Omental fat pad (tissue), 4 donors: ENCODE measurements at places on chromosomes 13 and 19. TPM values are rescaled to one million over a fixed set of nuclear protein-coding genes. Genes with fewer than 3 reads are reported as not detected.

The ZNF791 gene
- total RNA-seq = 12.9 TPM

The C5AR2 gene
- total RNA-seq = 16.9 TPM

The SLC17A7 gene
- 6.3 TPM for total RNA-seq

The MYBPC2 gene
- total RNA-seq = 0.12 TPM

DNA sequence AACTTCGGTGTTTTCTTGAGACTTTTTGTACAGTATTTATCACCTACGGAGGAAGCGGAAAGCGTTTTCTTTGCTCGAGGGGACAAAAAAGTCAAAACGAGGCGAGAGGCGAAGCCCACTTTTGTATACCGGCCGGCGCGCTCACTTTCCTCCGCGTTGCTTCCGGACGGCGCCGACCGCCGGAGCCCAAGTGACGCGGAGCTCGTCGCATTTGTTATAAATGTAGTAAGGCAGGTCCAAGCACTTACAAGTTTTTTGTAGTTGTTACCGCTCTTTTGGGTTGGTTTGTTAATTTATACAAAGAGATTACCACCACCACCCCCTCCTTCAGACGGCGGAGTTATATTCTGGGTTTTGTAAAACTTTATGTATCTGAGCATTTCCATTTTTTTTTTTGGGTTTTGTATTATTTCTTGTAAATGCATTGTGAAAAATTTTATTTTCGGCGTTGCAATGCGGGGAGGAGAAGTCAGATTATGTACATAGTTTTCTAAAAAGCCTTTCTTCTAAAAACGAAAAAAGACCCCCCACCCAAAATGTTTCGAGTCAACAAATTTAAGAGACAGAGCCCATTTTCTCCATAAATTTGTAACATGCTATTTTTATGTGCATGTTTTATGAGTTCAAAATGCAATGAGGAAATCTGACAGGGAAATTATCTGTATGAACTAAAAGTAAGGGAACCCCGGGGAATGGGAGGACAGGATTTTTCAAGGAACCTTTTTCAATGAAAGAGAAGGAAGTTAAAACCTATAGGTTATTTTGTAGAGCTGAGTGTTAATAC lies 2.3 kb downstream of the SOX1 start:
- DNase-seq = no peak

DNA sequence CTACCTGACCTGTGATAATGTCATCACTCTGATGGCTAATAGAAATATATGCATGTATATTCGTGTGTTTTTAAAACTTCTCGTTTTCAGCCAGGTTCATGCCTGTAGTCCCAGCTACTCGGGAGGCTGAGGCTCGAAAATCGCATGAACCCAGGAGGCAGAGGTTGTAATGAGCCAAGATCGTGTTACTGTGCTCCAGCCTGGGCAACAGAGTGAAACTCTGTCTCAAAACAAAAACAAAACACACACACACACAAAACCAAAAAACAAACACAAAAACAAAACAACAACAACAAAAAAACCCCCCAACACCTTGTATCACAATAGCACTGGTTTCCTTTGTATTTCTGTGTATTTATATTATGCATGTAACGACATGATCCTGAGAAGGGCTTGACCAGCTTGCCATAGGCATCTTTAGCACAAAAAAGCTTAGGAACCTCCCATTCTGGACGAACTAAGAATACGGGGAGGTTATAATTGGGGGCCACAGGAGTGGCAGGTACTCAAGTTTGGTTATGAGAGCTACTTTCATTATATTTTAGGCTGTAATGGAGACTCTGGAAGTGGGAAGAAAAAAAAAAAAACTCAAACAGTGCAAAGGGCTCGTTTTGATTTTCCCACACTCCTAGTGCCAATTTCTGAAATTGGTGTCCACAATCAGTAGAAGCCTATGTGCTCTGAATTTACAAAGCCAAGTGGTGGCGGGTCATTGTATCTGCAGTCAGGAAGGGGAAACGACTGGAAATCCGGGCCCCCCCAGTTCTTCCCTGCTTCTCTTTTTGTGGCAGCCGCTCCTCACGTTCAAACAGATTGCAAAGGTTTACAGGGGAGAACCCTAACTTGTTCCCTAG lies 1.2 kb upstream of the ACP7 start:
- no peak for DNase-seq

GRCh38 chr13:93624311-93624777 lies 397.7 kb downstream of the GPC6 start:
- no peak for DNase-seq

DNA sequence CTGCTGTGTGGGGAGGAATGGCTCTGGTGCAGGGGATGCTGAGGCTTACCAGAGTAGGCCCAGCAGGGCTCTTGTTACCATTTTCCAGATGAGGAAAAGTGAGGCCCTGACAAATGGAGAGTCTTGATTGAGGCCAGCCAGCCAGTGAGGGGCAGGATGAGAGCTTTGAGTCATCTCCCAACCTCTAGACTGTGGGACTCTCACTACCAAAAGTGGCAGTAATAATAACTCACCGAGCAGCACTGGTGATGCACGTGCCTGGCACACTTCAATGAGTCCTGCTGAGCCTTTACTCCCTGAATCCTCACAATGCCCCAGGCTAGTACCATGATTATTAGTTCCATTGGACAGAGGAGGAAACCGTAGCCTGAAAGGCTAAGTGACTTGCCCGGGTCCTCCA lies 7.8 kb downstream of the CIC start:
- no peak for DNase-seq

GRCh38 chr13:48411841-48412531 lies 927 bp downstream of the LPAR6 start:
- DNase-seq = no peak

- DNase-seq = no peak
Observed at GRCh38 chr19:3135961-3136683, at the start of gene GNA15. TSS of gene GNA15 (plus strand) at chr19:3136033. CDS start at chr19:3136451, 418 bp downstream.

- no peak for DNase-seq
Observed at GRCh38 chr13:72125561-72125960, 258.6 kb upstream of the DACH1 start.

- DNase-seq = no peak
Observed at GRCh38 chr13:112803422-112803821, 113.6 kb downstream of the ATP11A start.

DNA sequence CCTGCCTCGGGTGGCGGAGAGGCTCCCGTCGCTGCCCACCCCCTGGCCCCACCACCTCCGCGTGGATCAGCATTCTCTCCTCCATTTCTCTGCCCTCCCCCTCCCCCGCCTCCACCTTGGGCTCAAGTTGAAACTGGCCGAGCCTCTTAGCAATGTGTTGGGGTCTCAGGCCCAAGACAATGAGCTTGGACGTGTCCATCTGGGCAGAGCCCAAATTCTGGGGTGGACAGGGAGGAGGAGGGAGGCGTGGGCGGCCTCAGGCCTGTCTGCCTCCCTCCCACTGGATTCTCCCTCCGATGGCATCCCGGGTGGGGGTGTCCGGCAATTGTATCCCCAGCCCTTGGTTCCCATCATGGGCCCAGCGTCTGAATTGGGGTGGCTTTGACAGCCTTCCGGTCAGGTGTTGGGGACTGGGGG lies 1.2 kb downstream of the CELF5 start:
- no peak for DNase-seq

DNA sequence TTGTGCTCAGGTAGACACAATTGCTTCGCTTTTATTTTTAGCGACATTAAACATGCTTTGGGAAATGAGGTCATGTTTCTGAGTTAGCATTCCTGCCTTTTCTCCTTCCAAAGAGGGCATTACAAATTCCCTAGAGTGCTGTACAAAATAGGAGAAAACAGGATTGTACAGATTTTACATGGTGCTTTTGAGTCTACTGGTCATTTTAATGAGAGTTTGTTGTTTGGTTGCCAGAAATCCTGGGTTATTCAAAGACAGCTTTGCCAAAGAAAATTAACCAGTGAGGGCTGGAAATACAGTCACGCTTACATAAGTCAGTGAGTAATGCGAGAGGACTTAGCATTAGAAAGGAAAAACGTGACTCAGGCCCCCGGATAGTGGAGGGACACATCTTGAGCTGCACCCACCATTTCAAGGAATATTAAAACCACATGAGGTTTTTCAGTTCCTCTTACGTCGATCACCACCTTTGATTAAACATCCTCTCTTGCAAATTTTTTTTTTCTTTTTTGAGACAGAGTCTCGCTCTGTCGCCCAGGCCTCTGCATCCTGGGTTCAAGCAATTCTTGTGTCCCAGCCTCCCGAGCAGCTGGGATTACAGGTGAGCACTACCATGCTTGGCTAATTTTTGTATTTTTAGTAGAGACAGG lies 55.4 kb downstream of the SACS start:
- no peak for DNase-seq

DNA sequence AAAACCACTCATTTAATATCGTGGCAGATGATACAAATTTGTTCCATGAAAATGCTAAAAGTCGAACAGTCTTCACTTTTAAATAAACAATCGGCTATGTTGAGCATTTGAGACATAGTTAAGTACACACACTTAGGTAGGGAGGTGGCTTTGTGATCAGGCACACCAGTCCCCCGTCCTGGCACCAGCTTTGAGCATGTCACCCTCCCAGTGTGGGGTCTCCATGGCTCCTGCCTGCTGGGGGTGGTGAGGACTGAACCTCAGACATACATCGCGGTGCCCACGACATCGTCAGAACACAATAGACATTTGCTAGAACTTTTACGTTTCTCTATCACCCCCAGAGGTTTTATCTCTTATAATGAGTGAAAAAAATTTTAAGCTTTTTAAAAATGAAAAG lies 62.0 kb downstream of the RFX2 start:
- no peak for DNase-seq

- DNase-seq = no peak
Observed at GRCh38 chr13:21071015-21071414, 9.6 kb upstream of the LATS2 start.

DNA sequence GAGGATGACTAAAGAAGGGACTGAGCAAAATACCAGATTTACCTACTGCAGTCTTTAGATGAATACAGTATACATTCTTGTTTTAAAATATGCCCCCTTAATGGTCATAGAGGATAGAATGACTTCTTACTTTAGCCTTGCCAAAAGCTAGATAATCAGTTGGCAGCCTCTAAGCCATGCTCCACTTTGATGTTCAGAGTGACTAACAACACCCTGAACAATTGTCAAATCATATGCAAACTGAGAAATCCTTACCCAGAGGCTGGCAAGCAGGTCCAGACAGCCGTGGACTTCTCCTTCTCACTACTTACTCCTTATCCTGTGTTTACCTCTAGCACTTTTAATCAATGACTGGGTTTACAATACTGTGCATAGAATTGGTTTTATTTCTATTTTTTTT lies 23.6 kb upstream of the PHF11 start:
- no peak for DNase-seq

- DNase-seq = no peak
Observed at GRCh38 chr13:53638040-53638439, 609.4 kb downstream of the OLFM4 start.

DNA sequence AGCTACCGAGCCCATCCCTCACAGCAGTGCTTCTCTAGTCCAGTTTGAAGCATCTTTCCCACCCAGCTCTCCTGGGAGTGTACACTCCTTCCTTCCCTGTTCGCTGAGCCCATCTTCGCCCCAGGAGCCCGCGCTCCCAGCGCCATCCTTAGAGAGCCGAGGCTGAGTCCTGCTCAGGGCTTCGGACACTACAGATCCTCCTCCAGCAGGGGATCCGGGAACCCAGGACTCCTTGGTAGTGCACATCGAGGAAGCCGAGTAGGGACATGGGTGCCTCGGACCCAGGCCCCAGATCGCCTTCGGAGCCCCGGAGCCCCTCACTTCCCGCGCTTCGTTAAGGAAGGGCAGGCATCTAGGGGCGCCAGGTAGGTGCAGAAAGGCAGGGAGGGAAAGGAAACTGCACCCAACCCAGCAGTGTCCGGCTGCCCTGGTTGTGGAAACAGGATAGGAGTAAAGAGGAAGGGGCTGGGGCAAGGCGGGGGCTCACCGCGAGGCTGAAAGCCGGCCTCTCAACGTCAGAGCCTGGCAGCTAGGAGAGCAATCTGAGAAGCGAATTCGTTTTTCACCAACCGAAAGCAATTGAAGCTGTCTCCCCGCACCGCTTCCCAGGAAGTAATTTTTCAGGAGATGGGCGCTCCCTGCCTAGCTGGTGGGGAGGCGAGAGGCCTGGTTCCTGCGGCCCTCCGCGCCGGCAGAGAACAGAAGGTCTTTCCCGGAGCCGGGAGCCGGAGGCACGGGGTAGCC lies 1.0 kb downstream of the PDX1 start:
- no peak for DNase-seq

- DNase-seq = no peak
Observed at GRCh38 chr19:11519138-11519537, 9.8 kb downstream of the ECSIT start.
